ENCODE measurements at places on chromosomes 2 and 18.

DNA sequence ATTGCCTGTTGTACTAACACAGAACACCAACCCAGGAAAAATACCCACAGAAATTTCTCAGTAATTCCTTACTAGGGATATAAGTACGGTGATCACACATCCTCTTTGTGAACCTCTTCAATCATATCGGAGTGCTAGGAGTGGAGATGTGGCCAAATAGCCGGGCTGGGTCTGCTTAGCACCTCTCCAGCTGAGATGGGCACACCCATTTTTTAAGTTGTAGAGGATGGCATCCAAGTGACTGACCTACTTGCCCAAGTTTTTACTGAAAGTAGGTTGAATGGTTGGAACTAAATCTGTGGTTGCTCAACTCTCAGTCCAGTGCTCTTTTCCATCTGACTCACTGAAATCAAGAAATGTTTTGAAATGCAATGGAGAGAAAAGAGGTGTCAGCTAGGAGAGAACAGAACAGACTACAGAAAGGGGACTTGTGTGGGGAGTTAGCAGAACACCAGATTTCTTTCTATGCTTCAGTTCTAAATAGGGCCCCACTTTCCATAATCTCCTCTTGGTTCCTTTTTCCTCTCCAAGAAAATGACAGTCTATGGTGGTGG, 68.7 kb upstream of the FSHR start:
- DNase-seq: no peak

GRCh38 chr2:29317077-29317517, 201.9 kb downstream of the CLIP4 start:
- DNase-seq: peak; percentile 23

DNA sequence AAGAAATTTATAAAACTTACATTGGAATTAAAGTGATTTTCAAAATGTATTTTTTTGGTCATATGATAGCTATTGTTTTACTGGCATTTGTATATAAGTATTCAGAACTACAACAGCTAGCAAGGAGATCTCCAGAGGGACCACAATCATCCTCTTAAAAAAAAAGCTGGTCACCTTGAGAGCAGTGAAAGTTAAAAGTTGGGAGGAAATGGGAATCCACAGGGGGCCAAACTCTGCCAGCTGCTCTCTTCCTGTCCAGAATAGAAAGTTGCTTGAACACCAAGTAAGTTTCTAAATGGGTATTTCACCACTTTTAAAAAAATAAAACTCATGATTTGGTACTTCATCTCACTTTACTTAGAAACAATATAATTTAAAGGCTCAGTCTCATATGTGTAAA, 1025.1 kb downstream of the LRP1B start:
- no peak for DNase-seq

- no peak for DNase-seq
These were observed 66.5 kb downstream of the BOLA3 start for GRCh38 chr2:74081030-74081762.

- DNase-seq: no peak
These were observed 164.3 kb downstream of the TRABD2A start for GRCh38 chr2:84716564-84716963.

DNA sequence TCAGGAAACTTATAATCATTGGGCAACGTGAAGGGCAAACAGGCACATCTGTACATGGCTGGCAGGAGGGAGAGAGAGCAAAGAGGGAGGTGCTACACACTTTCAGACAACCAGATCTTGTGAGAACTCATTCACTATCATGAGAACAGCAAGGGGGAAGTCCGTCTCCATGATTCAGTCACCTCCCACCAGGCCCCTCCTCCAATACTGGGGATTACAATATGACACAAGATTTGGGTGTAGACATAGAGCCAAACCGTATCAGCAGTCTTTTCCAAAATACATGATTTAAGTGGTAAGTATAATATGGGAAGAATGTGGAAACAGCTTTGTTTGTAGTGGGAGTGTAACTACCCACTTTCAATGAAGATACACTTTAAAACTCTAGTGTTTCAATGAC, 65.0 kb downstream of the EPB41L5 start:
- DNase-seq: no peak

- no peak for DNase-seq
These were observed 304.0 kb downstream of the ZNF521 start for GRCh38 chr18:25047983-25048382.

- DNase-seq: no peak
These were observed 235.4 kb upstream of the FN1 start for GRCh38 chr2:215671244-215671643.

DNA sequence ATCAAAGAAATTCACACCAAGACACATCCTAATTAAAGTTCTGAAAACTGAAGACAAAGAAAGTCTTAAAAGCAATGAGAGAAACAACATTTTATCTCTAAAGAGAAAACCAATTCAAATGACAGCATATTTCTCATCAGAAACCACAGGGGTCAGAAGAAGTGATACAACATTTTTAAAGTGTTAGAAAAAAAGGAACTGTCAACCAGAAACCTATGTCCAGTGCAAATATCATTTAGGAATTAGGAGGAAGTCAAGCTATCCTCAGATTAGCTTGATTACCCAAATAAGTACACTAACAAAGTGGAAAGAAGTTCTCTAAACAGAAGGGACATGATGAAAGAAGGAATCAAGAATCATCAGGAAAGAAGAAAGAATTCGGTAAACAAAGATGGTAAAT, 59.5 kb upstream of the BCL2L11 start:
- no peak for DNase-seq

- peak; percentile 37 for DNase-seq
These were observed 116.1 kb downstream of the SPTBN1 start for GRCh38 chr2:54572262-54572635.

DNA sequence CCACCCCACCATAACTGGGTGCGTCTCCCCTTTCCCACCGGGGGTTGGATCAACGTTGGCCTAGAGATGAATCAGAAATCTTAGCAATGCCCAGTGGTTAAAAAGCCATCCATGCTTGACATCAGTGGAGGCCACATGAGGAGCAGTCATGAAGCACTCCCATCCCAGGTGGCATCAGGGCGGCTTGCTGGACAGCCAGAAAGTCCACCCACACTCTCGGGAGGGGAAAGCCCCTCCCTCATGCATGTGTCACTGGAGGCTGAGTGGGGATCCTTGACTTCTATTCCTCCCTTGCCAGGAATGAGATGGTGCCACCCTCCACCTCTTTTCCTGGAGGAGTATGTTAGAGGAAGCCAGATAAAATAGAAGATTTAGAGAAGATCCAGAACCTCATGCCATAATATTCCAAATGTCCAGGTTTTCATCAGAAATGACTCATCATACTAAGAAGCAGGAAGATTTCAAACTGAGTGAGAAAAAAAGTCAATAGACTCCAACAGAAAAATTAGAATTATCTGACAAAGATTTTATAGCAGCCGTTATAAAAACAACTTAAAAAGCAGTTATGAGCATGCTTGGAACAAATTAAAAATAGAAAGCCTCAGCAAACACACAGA, 507.1 kb upstream of the ID2 start:
- no peak for DNase-seq

DNA sequence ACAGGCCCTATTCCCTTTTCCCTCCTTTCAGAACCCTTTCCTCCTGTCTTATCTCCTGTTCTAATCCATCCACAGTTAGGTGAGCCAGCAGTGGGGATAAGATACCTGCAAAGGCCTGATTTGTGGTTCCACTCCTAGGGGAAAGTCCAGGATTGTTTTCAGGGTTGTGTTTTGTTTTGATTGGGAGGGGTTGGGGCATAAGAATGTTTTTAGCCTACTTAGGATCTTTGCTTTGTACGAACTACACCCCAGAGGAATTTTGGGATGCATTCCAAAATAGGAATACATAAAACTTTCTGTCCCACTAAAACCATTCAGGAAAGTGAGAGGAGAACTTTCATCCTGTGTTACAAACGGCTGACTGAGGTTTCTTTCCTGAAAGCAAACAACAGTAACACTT, 150.8 kb upstream of the PGAP1 start:
- no peak for DNase-seq

DNA sequence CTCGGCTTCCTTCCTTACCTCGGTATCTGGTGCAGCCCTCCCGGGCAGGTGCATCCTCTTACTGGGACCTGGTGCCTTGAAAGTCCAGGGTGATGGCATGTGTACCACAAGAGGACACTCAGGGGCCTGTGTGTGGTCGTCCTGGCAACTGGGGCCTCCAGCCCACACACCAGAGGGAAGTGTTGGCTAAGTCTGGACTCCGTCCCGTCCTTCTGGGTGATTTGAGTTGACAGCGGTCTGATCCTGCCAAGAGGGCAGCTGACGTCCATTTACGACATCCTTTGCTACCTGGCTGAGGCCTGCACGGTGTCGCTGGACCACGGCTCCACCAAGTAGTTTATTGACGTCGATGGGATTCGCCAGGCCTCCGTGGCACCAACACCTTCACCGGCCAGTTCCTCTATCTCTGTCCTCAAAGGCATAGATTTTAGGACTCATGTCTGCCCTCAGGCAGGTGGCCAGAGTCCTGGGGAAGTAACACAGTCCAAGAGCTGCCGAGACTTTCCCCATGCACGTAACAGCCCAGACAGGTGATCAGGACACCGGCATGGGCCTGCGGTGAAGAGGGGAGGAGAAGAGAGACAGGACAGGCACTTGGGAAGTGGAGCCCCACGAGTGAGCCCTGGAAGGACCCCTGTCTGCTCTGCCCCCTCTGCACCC, 186.0 kb upstream of the HDAC4 start:
- DNase-seq: no peak

GRCh38 chr18:45850021-45850420, 24.5 kb downstream of the SIGLEC15 start:
- no peak for DNase-seq

- DNase-seq: no peak
These were observed 289.1 kb downstream of the ICOS start for GRCh38 chr2:204225671-204226073.

DNA sequence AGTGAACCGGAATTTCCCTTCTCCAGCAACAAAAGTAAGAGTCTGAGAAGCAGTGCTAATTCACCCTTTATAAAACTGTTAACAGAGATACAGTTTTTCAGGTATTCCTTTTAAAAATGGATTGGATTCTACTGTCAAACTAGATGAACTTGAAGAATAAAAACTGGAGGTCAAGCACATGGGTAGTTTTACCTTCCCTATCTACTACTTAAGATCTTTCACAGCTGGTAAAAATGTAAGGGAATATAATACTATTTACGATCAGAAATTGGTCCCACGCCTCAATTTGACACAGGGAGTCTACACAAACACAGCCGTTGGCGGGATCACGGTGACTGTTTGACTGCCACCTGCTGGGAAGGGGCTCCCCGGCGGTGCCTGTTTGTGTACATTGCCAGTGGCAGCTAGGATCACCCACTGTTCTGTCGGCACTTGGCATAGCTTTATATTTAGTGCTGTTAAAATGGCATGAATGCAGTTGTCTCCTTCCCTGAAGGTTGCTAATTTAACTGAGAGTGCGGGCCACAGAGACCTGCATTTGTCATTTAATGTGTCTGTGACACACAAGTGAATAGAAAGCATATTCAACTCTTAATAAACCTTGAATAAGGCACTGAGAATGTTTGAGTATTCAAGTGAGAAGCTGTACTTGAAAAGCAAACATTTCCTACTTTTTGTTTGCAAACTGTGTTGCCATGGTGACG, 59.5 kb downstream of the ABCG8 start:
- DNase-seq: peak; percentile 73

DNA sequence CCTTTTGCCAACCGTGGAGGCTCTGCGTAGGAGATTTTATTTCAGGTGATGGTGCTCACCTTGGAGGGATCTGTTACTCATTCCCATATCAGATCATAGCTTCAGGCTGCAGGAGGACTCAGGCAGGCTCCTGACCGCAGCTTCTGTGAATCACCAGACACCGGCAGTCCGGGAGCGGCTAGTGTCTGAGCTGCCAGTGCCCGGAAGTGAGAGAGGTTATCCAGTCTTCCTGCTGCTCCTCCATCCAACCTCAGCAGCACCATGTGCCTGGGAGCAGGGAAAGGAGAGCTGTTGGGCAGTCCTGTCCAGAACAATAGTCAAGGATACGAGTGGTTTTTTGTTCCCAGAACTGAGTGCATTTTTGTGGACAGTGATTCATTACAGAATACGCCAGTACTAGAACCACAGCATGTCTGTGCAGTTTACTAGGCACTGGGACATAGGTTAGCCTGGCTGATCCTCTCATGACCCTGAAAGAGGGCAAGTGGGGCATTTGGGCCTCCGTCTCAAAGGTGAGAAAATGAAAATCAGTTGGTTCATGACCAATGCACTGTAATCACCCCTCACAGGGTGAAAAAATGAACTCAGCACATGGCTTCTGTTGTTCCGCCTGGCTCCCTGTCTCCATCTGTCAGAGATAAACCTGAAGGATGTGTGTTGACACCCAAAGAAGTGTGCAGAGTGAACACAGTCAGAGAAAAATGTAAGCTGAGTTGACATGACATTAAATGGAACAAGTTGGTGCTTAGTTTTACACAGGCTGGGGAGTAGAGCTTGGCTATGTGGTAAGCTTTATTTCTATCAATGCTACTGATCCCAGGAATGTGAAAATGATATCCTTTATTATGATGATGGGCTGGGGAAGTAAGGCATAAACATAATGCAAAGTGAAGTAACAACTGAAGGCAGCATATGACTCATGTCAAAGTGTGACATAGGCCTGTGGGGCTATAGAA, 12.2 kb downstream of the FHOD3 start:
- no peak for DNase-seq

- no peak for DNase-seq
These were observed 108.7 kb downstream of the NDUFA10 start for GRCh38 chr2:239916205-239917124.

DNA sequence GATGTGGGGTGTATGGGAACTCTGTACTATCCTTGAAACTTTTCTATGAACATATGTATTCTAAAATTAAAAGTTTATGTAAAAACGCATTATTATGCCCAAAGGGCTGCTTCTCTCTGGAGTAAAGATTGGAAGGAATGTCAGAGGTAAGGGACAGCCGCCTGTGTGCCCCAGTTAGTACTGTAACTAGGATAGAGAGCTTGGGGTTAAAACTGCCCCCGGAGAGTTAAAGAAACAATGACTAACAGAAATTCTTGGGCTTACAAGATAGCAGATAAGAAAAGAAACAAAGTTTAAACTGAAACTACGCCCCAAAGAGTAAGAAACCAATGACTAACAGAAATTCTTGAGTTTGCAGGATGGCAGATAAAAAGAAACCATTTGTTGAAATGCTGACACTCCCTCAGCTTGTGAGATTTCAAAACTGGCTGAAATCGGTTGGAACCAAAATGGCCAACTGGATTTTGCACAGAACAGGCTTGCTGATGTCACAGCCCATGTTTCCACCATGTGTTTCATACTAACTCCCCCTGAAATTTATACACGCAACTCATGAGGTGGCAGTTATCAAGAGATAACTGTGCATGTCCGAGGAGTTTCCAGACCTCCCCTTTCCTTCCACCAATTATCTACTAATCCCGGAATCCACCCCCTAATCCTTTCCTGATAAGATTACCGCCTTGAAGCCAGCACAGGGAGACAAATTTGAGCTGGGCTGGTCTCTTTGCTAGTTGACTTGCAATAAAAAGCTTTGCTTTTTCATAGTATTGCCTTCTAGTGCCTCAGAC, 8.7 kb upstream of the TXNDC2 start:
- DNase-seq: peak; percentile 36

DNA sequence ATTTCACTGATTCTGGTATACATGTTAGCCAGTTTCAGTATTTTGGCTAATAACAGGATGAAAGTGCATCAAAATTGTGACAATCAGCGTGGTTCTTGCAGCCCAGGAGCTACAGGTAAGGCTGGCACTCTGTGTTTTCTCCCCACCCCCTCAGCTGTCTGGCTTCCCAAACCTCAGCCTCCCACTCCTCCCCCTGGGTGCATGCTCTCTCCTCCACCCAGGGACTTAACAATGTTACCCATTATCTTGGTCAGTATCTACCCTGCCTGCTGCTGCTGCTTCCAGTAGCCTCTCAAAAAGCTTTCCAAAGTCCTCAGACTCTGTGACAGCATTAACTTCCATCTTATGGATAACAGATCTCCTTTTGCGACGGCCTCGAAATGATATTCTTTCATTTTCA, 41.0 kb downstream of the TRABD2A start:
- DNase-seq: no peak

Measured in body of pancreas (tissue), 4 donors.